Stimulated activated CD4-positive, alpha-beta T cell treated with anti-CD3 and anti-CD28 coated beads, Interleukin-1b, Interleukin-23, amount 100 ng/mL, for 48 hours (primary cell): ENCODE measurements at places on chromosomes 2 and 18.

DNA sequence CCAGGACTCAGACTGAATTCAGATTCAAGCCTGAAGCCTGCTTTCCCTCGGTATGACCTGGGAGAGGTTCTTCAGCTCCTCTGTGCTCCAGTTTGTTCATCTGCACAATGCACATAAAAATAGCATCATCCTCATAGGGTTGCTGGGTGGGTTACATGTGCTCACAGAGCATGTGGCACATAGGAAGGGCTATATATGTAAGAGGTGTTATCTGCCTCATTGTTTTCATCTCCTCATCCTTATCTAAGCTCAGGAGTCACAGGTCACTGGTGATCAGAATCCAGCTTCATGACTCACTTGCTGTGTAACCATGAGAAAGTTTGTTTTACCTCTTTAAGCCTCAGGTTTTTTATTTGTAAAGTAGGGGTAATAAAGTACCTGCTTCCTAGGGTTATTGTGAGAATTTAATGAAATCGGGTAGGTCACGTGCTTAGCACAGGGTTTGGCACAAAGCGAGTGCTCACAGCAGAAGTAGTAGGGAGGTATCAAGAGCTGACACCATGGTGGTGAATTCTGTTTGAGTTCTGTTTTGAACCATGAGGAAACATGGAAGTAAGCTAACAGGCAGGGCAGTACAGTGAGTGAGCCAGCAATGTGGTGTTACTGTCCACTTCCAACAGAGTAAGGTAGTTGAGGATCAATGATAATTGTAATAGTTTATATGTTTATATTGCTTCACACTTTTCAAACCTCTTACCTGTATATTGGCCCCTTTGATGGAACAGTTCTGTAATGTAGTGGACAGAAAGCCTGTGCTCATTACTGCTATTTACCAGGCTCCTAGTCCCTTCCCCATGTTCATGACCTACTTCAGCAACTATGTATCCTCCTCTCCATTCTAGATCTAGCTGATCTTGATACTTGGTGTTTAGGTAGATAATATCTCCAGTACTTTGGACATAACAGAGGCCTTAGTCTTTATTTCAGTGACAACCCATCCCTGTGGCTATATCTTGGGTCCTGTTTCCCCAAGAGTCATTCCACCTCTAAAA, 141.4 kb upstream of the LTBP1 start:
- no peak for DNase-seq

DNA sequence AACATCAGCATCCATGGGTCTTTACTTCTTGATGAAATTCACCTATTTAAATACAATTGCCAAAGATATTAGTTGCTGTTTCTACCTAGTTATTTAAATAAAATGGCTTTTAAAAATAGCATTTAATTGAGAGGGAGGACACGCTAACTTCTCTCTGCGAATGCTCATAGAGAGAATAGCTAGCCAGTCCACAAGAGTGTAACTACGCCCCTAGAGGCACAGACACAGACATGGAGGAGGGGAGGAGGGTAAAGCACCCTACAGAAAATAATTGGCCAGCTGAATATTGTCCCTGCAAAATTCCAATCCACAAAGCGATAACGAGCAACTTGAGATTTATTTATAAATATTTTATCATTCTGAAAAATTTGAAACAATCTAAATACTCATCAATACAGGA, 97.0 kb upstream of the PAPOLG start:
- no peak for DNase-seq

GRCh38 chr2:3200420-3200939, 177.1 kb downstream of the EIPR1 start:
- no peak for DNase-seq

DNA sequence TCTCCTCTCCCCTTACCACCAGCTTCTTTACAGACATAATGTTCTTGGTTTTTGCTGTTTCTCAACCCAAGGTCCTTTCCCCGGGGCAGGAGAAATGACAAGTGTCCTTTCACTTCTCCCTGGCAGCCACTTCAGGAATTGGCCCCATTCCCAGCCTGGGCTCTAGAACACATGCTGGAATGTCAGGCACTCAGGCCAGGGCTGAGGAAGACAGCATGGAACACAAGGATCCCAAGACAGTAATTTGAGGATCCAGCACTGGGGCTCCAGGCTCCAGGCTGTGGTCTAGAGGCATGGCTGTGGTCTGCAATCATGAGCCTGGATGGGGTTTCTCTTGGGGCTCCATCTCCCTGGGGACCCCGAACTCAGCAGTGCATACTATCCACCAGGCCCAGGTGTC, 201.4 kb downstream of the CELF4 start:
- no peak for DNase-seq

GRCh38 chr2:119630121-119630520, 48.9 kb upstream of the TMEM177 start:
- DNase-seq = no peak

GRCh38 chr2:190456833-190457232, 48.7 kb downstream of the MFSD6 start:
- no peak for DNase-seq

DNA sequence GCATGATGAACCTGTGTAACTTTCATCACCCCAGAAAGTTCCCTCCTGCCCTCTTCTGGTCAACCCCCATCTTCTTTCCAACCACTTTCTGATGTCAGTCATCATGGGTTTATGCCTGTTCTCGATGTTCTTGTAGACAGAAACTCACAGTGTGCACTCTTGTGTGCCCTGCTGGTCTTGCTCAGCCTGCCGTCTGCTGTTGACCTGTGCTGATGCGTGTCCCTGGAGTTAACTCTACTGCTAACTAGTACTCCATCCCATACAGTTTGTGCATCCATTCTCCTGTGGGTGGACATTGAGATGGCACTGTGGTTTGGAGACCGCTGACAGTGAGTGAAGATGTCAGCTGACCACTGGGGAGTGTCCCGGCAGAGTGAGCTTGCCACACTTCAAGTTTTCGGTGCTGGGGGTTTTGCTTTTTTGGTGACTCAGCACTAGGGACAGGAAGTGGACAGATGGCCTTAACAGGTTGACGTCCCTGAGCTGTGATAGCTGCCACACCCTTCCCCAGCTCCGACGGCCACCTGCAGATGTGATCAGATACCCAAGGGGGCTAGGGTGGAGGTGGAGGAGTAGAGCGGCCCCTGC, 14.8 kb downstream of the KLHL29 start:
- no peak for DNase-seq

GRCh38 chr2:5022061-5022460, 670.1 kb upstream of the SOX11 start:
- no peak for DNase-seq

DNA sequence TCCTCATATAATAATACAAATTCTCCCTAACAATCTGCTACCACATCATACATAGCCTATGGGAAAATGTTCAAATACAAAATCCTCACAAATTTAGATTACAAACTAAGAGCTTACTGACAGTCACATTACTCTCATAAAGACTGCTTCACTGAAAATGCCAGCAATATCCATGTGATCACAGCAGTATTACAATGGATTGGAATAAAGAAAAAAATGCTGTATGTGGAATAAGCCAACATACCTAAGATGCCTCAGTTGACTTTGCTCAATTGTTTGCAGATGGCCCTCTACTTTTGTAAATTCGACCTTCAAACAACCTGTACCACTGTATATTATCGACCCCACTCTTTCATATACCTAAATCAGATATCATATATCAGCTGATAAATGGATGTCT, 88.7 kb downstream of the DYM start:
- no peak for DNase-seq

GRCh38 chr2:101106453-101107181, 44.6 kb downstream of the TBC1D8 start:
- DNase-seq = no peak

DNA sequence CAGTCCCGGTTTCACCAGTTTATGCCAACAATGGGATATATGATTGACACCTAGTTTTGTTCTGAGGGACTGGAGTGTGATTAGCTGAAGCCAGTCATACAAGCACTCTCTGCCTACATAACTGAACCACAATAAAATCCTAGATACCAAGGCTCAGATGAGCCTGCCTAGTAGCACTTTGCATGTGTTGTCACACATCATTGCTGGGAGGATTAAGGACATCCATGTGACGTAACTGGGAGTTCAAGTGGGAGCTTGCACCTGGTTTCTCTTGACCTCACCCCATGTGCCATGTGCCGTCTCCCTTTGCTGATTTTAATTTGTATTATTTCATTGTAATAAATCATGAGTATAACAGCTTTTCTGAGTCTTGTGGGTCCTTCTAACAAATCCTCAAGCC, 90.3 kb downstream of the TMEM163 start:
- no peak for DNase-seq

DNA sequence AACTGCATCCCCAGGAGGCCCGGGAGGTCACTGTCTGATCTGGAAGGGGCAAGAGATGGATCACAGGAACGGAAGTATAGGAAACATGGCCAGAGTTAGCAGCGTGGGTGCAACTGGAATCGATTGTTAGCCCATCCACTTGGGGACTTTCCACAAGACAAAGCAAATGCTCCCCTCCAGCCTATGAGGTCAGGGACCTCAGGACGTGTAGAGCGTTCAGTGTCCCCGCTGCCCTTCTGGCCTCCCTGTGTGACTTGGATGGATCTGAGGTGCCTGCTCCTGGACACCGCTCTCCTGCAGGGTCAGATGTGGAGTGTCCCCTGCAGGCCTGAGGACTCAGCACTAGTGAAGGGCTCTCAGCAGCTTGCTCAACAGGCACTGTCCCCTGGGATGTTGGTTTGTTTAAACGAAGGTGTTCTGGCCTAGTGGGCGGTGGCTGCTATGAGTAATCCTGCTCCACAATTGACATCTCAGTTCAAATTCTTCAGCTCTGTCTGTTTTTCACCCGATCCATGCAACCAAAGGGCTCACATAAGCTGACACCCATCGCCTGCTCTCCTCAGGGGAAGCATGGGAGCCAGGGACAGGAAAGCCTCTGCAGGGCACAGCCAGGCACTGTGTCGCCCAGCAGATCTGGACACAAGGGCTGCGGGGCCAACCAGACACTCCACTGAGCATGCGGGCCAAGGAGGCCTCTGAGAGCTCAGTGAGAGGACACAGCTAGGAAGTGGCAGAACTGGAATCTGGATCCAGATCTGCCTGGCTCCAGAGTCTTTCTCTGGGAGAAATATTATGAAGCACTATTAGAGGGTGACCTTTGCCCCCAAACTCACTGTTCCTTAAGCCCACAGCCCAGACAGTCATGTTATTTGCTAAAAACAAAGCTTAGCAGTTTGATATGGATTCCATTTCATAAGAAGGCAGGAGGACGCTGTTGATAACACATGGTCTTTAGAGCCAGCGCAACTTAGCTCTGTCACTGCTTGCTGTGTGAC, 78.5 kb downstream of the RHOB start:
- DNase-seq = no peak

DNA sequence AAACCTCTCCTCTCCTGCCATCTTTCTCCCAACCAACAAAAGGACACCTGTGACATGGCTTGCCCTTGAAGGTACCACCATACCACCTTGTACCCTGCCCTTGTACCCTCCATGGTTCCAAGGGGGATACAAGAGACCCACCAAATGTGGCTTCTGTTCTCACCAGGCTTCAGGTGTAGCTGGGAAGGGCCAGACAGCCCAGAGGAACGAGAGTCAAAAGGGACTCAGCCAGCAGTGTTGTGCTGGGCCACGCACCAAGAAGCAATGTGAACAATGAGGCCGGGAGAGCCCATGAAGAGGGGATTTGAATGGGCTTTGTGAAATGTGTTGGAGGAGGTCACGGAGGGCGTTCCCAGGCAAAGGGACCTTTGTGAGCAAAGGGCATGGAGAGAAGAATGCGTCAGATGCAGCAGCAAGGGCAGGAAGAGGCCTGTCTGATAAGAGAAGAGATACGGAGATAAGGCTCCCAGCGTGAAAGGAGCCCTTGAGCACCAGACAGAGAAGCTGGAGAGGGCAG, 48.6 kb downstream of the PLB1 start:
- DNase-seq = no peak

DNA sequence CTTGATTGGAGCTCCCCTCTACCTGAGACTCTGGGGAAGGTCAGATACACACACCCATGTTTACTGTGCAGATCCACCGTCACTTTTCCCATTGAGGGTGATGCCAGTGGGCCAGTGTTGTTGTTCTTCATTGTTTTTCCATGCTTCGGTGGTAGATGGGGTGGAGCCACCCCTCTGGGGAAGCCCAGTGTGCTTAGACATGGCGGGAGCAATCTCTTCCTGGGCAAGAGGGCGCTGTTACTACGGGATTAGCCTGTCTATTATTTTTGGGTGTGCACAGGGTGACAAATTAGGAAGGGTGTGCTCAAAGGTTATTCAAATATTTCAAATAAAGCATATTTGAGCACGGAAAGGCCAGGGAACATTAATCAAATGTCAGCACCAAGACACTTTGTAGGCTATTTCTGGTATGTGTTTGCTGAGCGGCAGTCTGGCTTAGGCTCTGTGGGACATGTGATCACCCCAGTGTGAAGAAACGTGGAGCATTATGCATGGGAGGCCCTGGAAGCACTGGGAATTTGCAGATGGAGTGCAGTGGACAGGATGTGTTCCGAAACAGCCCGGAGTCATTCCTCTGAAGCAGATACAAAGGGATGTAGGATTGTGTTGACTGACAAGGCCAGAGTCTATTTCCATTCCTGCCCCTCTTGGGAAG, 34.8 kb upstream of the SMIM21 start:
- DNase-seq = no peak

- DNase-seq = no peak
Observed at GRCh38 chr2:190459881-190460280, 51.7 kb downstream of the MFSD6 start.

- DNase-seq = no peak
Observed at GRCh38 chr2:112465382-112465781, 16.6 kb upstream of the TTL start.

DNA sequence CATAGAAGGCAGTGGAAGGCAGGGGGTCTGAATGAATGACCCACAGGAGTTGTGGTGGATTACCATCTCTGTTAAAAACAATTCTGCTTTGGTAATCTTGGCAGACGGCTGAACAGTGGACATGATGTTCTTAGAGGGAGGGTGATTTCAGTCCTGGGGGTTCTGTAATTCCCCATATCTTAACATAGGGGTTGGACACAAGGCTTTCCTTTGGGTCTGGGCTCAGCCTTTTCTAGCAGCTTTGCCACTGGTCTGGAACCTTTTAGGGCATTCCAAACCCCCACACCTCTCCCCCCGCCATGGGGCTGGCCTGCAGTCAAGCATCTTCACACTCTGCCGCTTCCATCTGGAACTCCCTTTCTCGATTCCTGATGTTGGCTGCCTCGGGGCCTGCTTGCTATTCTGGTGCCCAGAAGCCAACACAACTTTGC, 50.3 kb downstream of the RPL37A start:
- DNase-seq = no peak

- DNase-seq = no peak
Observed at GRCh38 chr2:54347622-54348021, 91.6 kb upstream of the TSPYL6 start.

DNA sequence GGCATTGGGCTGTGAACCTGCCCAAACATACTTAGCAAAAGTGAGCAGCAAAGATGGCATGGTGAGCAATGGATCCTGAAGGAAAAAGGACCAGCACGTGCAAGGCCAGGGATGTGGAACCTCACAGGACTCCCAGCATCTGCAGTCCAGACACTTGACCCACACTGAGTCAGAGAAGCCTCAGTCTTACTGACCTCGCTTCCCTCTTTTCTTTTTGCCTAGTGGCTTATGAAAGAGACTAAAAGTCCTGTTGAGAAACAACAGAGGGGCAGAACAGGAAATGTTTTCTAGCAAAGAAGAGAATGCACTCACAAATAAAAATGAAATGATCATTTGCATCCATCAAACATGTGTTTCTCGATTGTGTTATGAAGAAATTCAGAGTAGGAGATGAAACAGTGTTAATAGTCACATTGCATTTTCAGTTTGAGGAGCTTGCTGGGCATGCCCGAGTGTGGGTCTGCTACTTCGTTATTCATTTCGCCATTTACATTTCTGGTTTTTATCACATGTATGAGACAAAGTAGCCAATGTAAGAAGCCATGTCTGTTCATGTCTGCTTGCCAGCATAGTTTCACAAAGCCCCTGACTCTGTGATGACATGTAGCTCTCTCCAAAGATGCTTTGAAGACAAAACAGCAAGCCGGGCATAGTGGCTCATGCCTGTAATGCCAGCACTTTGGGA, 118.4 kb downstream of the INO80D start:
- no peak for DNase-seq
